Subcutaneous preadipocyte (primary cell): ENCODE measurements at places on chromosomes 6 and 20. TPM values are rescaled to one million over a fixed set of nuclear protein-coding genes. Genes with fewer than 3 reads are reported as not detected.

The ABCC10 gene
- 23.1 and 30.7 TPM in 2 replicates for total RNA-seq

The TAGAP gene
- total RNA-seq: not detected in 2 replicates

The RBCK1 gene
- total RNA-seq: 51.2 and 54.0 TPM in 2 replicates

The NT5E gene
- 580 and 924 TPM in 2 replicates for total RNA-seq

The PRR18 gene
- not detected in 2 replicates for total RNA-seq

The GCNT2 gene
- total RNA-seq: not detected in 2 replicates

The ACTL10 gene
- 1.5 and 3.9 TPM in 2 replicates for total RNA-seq

The MMP24 gene
- total RNA-seq: under 0.01 TPM in 2 replicates

The COL21A1 gene
- total RNA-seq: 5.3 and 11.4 TPM in 2 replicates

The RCAN2 gene
- 0.78 and 7.0 TPM in 2 replicates for total RNA-seq

The ISM1 gene
- 0.78 and 1.5 TPM in 2 replicates for total RNA-seq

The FERMT1 gene
- total RNA-seq: 17.2 and 17.3 TPM in 2 replicates
